ENCODE measurements at places on chromosomes 5 and 9.

DNA sequence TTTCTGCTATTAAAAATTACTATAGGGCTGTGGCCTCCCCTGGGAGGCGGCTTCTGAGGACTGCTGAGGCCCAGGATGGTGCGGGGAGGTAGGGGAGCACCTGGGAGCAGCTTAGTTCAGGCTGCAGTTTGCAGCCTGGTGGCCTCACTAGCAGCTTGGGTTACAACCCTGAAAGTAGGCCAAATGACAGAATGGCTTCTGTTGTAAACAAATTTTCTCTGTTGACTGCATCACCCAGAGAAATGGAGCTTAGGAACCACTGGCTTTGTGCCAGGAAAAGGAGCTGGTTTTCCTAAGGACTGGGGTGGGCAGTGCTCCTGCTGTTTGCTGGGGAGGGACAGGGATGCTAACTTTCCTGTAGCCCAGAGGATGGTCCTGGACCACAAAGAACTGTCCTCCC lies 130.3 kb downstream of the ENTREP1 start:
- no peak for DNase-seq

DNA sequence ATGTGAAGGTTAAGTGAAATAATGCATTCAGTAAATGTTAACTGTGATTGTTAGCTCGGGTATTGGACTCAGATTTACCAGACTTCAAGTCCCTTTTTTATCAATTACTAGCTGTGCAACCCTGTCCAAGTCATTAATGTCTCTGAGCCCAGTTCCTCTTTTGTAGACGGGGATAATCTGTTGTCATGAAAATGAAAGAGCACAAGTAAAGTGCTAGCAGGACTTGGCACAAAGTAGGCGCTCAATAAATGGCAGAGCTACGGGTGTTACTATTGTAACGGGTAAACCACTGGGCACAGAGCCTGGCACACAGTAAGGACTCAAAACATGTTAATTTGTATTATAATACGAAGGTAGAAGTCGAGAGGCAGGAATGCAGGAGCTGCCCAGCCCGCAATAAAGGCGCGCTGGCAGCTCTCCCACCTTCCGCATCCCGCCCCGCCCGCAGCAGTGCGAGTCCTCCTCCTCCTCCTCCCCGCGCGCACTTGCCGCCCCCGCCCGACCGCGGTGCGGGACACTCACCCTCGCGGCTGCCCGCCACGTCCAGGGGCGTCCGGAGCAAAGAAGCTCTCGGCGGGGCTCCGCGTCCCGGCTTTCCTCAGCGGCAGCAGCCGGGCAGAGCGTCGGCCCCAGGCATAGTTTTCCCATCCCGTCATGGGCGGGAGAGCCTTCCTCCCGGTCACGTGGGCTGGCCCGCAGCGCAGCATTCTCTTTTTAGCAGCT lies at the start of gene C1QTNF2:
TSS of gene C1QTNF2 (minus strand) at position 637 of the 723 bp plus-strand sequence. CDS start 15,615 bp downstream, outside the sequence.
- peak; percentile 71 for DNase-seq

DNA sequence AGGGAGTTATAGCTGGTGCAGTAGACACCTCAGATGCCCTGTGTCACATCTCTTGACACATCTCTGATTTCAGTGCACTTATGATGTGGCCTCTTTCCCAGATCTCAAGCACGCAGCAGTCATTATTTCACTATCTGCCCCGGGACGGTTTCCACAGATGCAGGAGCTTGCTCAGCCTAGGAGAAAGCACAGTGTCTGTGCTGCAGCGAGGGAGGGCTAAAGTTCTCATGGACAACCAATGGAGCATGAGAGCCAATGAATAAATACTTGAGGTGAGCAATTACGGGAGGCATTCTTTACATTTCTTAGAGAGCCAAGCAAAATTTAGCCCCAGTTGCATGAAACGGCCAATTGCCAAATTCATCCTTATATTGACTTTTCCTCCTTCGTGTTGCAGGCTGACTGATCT lies 7.4 kb upstream of the MOB3B start:
- no peak for DNase-seq

GRCh38 chr5:101687349-101687985 lies 608.6 kb downstream of the SLCO4C1 start:
- no peak for DNase-seq

GRCh38 chr5:172866802-172867748 lies 33.0 kb downstream of the ERGIC1 start:
- no peak for DNase-seq

GRCh38 chr9:114392749-114393112 lies 4.9 kb upstream of the AKNA start:
- DNase-seq: no peak
